ENCODE measurements at places on chromosomes 12 and 14. TPM values are rescaled to one million over a fixed set of nuclear protein-coding genes. Genes with fewer than 3 reads are reported as not detected.

SERPINA3 gene
- 0.05 TPM for polyA plus RNA-seq

OLR1 gene
- polyA plus RNA-seq = 27.4 TPM

FAM186B gene
- 0.10 TPM for polyA plus RNA-seq

CRIP2 gene
- polyA plus RNA-seq = 58.9 TPM

TPH2 gene
- not detected for polyA plus RNA-seq

NTN4 gene
- polyA plus RNA-seq = 31.8 TPM

AHNAK2 gene
- 6.6 TPM for polyA plus RNA-seq

ZC2HC1C gene
- 0.88 TPM for polyA plus RNA-seq

FITM1 gene
- not detected for polyA plus RNA-seq

DNA sequence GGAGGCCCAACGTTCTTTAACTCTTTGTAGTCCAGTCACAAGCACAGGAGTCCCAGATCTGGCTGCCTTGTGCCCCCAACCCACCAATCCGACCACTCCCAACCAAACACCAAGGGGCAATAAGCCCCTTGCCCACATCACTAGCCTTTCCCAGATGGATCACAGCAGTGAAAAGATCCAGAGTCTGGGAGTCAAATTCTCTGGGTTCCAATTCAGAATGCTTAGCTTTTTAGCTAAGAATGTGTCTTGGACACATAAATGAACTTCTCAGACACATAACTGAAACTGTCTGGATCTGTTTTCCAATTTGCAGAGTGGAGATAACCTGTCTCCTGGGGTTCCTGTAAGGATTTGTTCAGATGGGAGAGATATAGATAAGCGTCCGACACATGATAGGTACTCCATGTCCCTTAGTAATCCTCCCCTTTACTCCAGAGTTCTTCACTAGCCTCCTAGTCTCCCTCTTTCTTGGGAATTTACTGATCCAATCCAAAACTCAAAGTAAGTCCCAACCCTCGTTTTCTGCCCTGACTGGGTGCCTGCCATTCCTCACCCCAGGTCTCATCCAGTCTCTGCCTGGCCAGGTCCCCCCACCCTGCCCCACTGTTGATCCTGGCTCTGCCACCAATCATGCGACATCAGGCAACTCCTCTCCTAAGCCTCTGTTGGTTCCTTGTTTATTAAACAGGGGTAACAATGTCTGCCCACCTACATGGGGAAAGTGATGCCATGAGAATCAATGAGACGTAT lies 439 bp upstream of the TNFRSF1A start:
- DNase-seq = no peak

DNA sequence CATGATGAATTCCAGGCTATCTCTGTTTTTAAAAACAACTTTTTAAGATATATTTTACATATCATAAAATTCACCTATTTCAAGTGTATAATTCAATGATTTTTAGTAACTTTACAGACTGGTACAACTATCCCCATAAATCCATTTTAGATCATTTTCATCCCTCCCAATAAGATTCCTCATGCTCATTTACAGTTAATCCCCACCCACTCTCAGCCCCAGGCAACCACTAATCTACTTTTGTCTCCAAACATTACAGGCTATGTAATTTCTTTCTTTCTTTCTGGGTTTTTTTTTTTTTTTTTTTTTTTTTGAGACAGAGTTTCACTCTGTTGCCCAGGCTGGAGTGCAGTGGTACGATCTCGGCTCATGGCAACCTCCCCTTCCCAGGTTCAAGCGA lies 81.3 kb downstream of the DNAI7 start:
- DNase-seq = no peak

GRCh38 chr12:67525617-67525884 lies 123.0 kb upstream of the DYRK2 start:
- no peak for DNase-seq

GRCh38 chr14:24369463-24369862 lies 1.5 kb downstream of the NFATC4 start:
- no peak for DNase-seq

DNA sequence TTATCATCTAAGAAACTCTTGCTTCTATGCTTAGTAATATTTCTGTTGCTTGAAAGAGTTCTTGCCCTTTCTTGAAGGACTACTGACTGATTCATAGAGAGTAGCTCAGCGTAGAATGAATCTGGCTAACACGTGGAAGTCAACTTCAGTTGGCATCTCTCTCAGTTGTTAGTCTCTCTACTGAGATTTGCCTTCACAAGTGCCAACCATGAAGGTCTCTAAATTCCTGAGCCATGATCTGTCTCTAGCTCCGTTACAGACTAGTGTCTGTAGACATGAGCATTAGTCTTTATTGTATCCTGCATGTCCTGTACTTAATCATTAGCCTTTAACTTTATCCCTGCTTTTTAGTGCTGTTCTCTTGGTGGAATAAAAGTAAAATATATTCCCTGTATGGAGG lies 19.1 kb upstream of the ALX1 start:
- DNase-seq = no peak

DNA sequence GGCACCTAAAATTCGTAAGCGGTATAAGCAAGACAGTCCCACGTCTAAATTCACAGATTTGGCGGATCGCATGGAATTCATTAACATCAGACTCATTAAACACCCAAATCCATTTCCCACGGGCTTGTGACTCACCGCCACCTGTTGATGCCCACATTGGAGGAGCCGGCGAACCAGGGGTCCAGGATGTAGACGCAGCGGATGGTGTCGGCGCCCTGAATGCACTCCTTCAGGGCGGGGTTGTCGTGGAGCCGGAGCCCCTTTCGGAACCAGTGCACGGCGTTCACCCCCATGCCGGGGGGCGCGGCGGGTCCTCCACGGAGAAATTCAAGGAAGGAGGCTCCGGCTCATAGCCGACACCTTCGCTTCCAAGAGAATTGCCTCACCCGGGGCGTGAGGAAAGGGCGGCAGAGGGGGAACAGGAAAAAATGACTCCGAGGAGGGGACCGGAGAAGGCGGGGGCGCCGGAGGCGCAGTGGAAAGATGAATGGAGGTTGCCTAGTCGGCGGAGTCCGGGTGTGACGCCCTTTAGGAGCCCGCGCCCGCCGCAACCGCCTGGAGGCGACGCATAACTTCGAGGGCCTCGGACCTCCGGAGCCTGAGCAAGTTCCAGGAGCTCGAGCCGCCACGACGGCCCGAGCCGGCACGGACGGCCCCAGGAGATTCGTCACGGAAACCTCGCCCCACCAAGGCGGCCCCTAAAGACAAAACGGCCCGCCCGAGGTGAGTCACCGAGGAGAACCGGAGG lies 506 bp downstream of the CRY1 start:
- DNase-seq = no peak

- DNase-seq = no peak
These were observed 175.0 kb downstream of the NEDD1 start for GRCh38 chr12:97082029-97082428.

GRCh38 chr12:100963381-100963780 lies 168.8 kb downstream of the ANO4 start:
- DNase-seq = no peak

GRCh38 chr12:131919366-131920156 lies 9.5 kb upstream of the PUS1 start:
- no peak for DNase-seq

- peak; percentile 98 for DNase-seq
These were observed 44.3 kb downstream of the KRT80 start for GRCh38 chr12:52147367-52147963.

DNA sequence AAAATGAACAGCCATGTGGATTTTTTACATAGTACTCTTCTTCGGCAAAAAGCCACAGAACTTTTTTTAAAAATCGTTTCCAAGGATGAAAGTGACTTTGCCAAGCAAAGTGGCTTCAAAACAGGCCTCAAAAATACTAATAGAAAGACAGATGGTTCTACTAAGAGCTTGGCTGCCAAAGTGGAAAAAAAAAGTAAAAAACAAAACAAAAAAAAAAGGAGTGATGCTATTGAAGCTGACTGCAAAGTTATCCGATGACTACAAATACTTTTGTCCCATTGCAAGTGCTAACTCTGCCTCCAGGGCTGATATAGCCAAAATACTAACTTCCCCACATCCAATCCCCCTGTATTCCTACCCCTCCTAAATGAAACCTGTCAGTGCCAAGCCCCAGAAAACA lies 277.6 kb downstream of the SOX5 start:
- DNase-seq = no peak

GRCh38 chr12:54147606-54148005 lies 41.2 kb downstream of the SMUG1 start:
- no peak for DNase-seq

DNA sequence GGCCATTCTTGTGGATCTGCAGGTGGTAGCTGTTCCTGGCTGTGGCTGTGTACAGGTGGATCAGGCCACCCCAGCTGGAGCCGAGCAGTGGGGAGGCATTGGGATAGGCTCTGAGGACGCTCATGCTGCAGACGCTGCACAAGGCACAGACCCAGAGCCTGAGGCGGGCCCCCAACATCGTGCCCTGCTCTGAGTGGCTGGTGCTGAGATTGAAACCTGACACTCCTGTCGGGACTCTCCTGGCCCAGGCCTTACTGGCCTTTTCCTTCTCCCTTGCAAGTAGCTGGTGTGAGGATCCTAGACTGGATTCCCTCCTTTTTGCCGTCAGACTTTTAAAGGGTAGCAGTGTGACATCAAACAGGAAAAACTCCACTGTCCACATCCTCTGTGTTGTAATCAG lies at the start of gene FGF23:
TSS of gene FGF23 (minus strand) at position 308 of the 400 bp plus-strand sequence. CDS start at position 178, 130 bp downstream.
- DNase-seq = peak; percentile 9

DNA sequence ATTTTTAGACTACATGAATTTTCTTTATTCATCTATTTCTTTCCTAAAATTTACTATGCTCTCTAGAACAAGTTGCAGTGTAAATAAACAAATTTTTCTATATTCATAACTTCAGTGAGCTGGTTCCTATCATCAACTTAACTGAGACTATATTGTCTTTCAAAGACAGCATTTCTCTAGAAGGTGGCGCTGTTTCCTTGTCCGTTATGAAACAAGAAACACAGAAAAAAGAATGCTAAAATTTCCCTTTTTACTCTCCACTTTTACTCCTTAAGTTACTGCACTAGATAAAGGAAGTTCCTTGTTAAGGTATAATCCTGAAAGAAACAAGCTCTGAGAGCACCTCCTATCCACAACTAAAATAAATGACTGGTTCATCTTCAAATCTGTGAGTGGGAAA lies 8.2 kb upstream of the CLEC2A start:
- peak; percentile 17 for DNase-seq

DNA sequence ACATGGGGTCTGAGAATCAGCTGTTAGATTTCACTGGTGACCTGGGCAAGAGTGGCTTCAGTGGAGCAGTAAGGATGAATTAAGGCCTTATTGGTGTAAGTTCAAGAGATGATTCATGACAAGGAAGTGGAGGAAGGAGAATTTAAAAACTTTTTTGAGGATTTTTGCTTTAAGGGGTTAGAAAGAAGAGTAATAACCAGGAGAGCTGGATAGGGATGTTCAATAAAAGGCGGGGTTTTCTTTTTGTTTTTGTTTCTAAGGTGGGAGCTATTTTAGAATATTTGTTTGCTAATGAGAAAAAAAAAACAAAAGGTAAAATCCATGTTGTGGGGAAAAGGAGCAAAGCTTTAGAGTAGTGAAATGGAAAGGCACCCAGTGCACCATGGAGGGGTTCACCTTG lies 15.2 kb upstream of the TUBA1B start:
- DNase-seq = no peak

DNA sequence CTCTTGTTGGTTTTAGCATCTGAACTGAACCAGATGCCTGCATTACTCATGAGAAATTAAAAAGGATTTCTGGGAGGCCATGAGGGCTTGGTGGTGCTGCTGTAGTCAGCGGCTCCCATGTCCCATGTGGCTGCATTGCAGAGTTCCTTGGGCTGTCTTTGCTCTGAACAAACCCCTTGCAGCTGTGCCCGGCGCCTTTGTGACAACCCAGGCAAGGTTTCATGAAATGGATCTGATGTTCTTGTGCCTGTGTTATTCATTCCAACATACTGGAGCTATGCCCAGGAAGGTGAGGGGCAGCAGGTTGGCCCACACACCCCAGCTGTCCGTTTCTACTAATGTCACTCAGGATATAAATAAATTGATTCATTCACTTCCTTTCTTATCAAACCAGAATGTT lies 40.8 kb downstream of the TGFB3 start:
- peak; percentile 11 for DNase-seq

- DNase-seq = no peak
These were observed 236.1 kb downstream of the CEP128 start for GRCh38 chr14:80705241-80705980.

DNA sequence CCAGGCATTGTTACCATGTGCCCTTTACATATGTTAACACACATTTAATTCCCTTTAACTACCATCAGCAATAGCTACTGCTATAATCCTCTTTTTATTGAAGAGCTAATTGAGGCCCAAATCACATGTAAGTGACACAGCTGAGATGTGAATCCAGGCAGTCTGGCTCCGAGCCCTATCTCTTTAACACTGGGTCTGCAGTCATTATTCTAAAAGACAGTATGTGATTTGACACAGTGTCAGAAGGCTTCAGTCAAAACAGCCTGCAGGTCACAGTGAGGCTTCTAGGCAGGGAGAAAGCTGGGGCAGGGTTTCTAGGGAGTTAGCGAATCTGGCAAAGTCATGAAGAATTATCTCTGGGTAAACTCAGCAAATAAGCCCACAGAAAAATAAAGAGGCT lies 148.2 kb downstream of the KIF21A start:
- no peak for DNase-seq

DNA sequence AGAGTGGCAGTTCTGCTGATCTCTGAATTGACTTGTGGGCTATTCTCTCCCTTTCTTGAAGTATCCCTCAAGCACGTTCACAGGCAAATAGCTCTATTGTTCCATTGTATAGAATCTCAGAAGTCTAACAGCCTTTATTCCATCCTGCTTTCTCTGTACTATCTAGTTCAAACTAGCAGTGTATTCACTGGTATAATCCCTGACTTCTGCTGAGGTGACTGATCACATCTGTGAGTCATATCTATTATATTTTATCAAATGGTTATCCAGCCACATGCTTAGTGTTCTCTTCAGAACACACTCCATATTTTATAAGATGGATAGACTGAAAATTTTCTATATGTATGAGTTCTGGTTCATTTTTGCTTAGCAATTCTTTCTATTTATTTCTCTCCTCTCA lies 866.1 kb downstream of the C12orf50 start:
- no peak for DNase-seq

DNA sequence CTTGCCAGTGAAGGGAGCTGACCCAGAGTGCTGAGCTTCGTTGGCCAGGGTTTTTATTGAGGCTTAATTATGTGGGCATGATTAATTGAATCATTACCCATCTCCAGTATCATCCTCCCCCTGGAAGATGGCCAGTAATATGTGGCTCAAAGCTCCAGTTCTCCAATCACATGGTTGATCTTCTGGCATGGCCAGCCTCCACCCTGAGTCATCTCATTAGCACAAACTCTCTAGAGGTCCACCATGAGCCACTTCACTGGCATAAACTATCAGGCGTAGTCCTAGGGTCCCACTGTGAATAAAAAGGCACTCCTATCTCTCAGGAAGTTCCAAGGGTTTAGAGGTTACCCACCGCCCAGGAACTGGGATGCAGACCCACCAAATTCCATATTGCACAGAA lies 135.0 kb downstream of the ANO6 start:
- no peak for DNase-seq

- DNase-seq = no peak
These were observed 7.4 kb upstream of the AMIGO2 start for GRCh38 chr12:47087088-47087688.
